ENCODE measurements at places on chromosomes 6 and 20. TPM values are rescaled to one million over a fixed set of nuclear protein-coding genes. Genes with fewer than 3 reads are reported as not detected.

Gene TSPO2
- total RNA-seq, result not detected

Gene DHX35
- 11.2 TPM for total RNA-seq

Gene SULF2
- 1.1 TPM for total RNA-seq

Gene ZNF184
- total RNA-seq, result 11.7 TPM

Gene POM121L2
- not detected for total RNA-seq

Gene MACROD2
- total RNA-seq, result not detected

Gene MEI4
- total RNA-seq, result not detected

Gene TRDN
- not detected for total RNA-seq

Gene CNR1
- total RNA-seq, result not detected

Gene BMP5
- not detected for total RNA-seq

Gene GLP1R
- not detected for total RNA-seq

Gene IRF4
- 177 TPM for total RNA-seq

Gene ARMC12
- total RNA-seq, result 0.91 TPM

Gene MCCD1
- total RNA-seq, result not detected

Gene PIGU
- total RNA-seq, result 23.3 TPM

Gene AHI1
- 35.9 TPM for total RNA-seq

Gene SLC22A2
- total RNA-seq, result not detected

Gene TMEM74B
- total RNA-seq, result 0.09 TPM

Gene CRYBG1
- 29.8 TPM for total RNA-seq

Gene HNF4A
- total RNA-seq, result not detected

Gene COL10A1
- total RNA-seq, result not detected

Gene OTOR
- total RNA-seq, result not detected

Gene ZNF311
- total RNA-seq, result 0.66 TPM

Gene THBS2
- total RNA-seq, result not detected

Gene PPIL6
- not detected for total RNA-seq

Gene MICA
- 11.8 TPM for total RNA-seq

Gene HLA-DRA
- total RNA-seq, result 88.4 TPM

Gene NRSN1
- total RNA-seq, result not detected

Gene HLA-DRB1
- 74.8 TPM for total RNA-seq

Gene CCM2L
- not detected for total RNA-seq

Gene ADAT2
- 21.8 TPM for total RNA-seq

Gene TCF19
- 77.2 TPM for total RNA-seq

Gene SLC35D3
- not detected for total RNA-seq

Gene SRSF12
- total RNA-seq, result not detected

Gene OPN5
- not detected for total RNA-seq

Gene EHMT2
- 73.1 TPM for total RNA-seq

Gene PTCHD4
- not detected for total RNA-seq
